ENCODE measurements at places on chromosomes 5 and 9.
A peak's percentile ranks its signal among the peaks of the same experiment; 100 is the strongest.

DNA sequence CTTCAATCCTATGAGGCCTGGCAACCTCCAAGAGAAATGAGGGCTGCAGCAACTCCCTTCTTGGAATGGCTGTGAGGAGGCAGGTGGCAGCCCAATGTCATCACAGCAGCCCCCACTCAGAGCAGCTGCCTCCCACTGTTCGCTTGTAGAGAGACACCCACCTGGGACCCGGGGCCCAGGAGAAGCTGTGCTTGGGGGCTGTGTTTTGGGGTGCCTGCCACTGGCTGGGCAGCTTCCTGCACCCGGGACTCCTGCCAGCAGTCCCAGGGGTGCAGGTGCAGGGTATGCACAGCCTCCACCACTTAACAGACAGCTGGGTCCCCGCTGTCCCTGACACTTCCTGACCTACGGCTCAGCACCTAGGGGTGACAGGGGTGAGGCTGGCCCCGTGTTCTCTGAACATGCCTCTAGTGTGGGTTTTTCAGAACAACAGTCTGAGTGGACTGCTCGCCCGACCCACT, 26.2 kb downstream of the NIPAL4 start:
- no peak for DNase-seq

- peak; percentile 44 for DNase-seq
Measured at GRCh38 chr9:111016426-111017045, 21.7 kb downstream of the LPAR1 start.

DNA sequence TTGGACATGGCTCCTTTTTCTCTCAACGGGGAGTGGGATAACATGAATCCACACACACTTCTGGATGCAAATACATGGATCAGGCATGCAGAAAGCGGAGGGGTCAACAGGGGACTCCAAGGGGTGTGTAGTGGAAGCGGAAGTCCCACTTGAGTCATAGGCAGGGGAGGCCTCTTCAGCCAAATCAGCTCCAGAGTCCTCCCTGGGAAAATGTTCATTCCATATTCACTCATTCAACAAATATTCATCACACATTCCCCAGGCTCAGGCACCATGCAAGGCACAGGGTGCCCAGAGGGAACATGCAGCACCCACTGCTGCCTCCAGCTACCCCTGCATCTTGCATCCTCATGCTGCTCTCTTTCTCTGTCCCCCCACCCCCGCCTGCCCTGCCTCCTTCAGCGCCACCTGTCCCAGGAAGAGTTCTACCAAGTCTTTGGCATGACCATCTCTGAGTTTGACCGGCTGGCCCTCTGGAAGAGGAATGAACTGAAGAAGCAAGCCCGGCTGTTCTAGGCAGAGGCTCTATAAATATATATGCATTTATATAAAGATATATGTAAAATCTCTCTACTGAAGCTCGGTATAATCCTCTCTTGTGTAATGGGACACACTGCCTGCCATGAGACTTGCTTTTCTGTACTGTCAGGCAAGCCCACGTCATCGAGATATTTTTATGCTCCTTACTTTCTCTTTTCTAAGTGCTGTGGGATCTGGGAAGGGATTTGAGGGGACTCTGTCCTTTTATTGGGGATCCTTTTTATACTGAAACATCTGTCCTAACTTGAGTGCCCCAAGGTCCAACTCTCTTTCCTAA, 13.6 kb upstream of the AFAP1L1 start:
- DNase-seq: no peak

DNA sequence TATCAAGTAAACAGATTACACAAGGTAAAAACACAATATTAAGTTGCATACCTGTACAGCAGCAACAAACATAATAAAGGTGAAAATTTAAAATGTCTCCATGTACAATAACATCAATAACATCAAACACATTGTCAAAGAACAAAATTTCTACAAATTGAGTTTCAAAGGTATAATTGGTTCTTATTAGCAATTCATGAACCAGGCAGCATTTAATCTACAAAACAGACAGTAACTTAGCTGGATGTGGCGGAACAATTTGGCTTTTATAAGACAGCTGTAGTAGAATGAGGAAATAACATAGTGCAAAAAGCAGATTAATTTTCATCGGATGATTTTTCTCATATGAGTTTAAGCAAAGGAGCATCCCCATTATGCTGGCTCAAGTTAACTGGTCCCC, 1176.8 kb downstream of the EFNA5 start:
- no peak for DNase-seq

DNA sequence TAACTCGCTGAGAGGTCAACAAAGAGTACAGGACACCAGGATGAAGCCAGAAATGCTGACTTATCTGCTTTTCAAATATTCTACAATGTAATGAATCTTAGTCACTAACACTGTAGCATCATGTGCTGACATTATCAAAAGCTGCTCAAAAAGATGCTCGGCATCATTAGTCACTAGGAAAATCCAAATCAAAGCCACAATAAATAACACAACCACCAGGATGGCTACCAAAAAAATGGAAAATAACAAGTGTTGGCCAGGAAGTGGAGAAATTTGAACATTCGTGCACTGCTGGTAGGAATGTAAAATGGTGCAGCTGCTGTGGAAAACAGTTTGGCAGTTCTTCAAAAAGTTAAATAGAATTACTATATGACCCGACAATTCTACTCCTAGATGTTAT, 269.1 kb downstream of the GLIS3 start:
- no peak for DNase-seq

- DNase-seq: no peak
Measured at GRCh38 chr5:138065102-138065501, 18.7 kb upstream of the WNT8A start.

GRCh38 chr9:73073337-73074175, 78.1 kb upstream of the ANXA1 start:
- no peak for DNase-seq

- DNase-seq: no peak
Measured at GRCh38 chr5:10162468-10162867, 87.2 kb downstream of the ATPSCKMT start.

DNA sequence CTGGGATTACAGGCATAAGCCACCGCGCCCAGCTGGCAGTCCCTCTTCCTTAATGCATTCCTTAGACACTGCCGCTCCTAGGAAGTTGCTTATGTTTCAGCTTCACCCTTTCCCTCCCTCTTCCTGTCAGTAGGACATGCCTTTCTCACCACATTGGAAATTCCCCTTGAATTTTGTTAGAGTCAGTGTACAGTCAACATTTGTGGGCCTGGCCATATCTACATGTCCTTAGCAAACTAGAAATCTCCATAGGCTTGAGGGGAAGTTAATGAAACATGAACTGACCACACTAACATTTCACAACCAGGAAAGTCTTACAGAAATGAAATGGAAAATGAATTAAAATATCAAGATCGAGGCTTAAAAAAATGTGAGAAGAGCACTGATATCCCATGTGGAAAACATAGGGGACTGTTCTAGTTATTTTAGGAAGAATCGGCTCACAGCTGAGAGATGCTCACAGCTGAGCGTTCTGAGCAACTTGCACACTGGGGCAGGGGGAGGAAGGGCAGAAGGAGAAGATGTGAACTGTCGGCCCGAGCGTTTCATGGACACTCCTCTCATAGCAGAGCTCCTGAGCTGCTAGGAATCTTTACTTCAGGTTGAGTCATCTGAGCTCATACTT, 21.1 kb upstream of the LVRN start:
- DNase-seq: peak; percentile 84

- no peak for DNase-seq
Measured at GRCh38 chr9:20996809-20997208, 34.6 kb downstream of the HACD4 start.

- no peak for DNase-seq
Measured at GRCh38 chr5:57976506-57976905, 483.4 kb downstream of the PLK2 start.

GRCh38 chr5:56480705-56481427, 247.7 kb upstream of the ANKRD55 start:
- peak; percentile 83 for DNase-seq

GRCh38 chr9:129889122-129889940, 54.1 kb downstream of the USP20 start:
- DNase-seq: peak; percentile 35

DNA sequence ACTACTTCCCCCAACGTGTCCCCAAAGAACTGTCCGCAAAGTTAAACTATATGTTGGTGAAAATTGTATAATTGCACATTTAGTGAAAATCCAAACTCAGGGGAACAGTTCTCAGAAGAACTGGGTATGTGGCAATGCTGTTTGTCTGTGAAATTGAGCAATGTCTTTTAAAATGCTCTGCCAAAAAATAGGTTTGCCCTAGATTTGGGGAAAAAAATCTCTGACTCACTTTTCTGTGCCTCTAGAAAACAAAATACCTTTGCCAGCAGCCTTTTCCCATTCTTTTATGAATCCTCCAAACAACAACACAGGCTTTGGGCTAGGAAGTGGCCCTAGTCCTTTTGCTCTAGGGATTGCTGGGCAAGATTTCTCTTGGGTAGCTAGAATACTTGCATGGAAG, 37.4 kb upstream of the ZNF608 start:
- no peak for DNase-seq

DNA sequence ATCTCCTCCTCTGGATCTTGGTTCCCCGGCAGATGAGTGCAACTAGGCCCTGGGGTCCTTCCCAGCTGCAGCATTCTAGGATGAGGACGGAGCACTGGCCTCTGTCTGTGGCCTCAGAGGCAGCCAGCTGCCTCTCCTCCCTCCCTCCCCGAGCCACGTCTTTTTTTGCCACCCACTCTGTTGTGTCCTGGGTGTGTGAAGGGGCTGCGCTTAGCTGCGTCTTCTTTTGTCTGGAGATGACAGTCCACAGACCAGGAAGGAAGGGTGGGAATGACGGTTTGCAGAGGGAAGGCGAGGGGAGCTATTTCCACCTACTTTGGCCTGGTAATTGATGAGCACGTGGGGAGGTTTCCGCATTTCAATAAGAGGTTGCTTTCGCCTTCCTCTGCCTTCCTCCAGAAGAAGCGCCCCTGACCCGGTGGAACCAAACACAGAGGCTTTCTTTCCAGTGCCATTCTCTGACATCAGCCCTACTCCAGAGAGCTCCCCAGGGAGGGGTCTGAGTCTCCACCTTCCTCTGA, 34.5 kb upstream of the GABRP start:
- no peak for DNase-seq

GRCh38 chr5:41985945-41986695, 61.0 kb downstream of the FBXO4 start:
- DNase-seq: no peak

GRCh38 chr5:135569755-135570452, 8.9 kb downstream of the CXCL14 start:
- peak; percentile 63 for DNase-seq

DNA sequence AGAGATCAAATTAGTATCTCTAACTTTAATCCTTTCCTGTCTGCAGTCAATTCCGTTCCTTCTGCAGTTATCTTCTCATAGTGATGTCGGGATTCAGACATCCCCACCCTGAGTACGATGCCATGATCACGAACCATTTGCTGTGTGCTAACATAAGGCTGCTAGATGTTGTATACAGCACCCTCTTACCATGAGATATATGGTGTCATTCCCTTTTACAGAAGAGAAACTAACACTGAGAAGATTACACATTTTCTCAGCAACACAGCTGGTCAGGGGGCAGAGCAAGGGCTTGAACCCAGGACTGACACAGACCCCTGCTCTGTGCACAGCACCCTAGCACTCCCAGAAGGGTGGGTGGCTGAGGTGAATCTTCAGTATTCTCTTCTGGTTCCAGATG, 46.9 kb upstream of the HSD17B4 start:
- peak; percentile 36 for DNase-seq

- DNase-seq: no peak
Measured at GRCh38 chr5:88743231-88743834, 139.7 kb downstream of the MEF2C start.

DNA sequence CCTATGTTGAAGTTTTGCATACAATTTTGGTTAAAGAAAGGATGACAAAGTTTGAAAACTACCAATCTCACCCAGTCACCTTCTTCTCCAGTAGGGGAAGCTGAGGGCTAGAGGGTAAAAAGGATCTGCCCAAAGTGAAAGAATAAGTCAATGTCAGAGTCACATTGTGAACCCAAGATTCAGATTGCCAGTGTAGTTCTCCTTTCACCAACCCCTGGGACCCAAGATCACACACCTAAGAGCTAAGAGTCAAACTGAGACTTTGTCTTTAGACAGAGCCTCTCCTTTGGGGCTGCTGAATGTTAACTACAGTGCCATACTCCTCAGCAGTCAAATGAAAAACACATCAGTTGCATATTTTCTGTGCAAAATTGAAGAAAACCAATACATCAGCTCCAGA, 210.6 kb downstream of the ATP10B start:
- DNase-seq: no peak

- no peak for DNase-seq
Measured at GRCh38 chr9:13569602-13570067, 290.1 kb upstream of the MPDZ start.

GRCh38 chr9:134678206-134678605, 36.6 kb downstream of the COL5A1 start:
- DNase-seq: no peak

- DNase-seq: no peak
Measured at GRCh38 chr5:94250985-94251384, 367.4 kb downstream of the KIAA0825 start.

DNA sequence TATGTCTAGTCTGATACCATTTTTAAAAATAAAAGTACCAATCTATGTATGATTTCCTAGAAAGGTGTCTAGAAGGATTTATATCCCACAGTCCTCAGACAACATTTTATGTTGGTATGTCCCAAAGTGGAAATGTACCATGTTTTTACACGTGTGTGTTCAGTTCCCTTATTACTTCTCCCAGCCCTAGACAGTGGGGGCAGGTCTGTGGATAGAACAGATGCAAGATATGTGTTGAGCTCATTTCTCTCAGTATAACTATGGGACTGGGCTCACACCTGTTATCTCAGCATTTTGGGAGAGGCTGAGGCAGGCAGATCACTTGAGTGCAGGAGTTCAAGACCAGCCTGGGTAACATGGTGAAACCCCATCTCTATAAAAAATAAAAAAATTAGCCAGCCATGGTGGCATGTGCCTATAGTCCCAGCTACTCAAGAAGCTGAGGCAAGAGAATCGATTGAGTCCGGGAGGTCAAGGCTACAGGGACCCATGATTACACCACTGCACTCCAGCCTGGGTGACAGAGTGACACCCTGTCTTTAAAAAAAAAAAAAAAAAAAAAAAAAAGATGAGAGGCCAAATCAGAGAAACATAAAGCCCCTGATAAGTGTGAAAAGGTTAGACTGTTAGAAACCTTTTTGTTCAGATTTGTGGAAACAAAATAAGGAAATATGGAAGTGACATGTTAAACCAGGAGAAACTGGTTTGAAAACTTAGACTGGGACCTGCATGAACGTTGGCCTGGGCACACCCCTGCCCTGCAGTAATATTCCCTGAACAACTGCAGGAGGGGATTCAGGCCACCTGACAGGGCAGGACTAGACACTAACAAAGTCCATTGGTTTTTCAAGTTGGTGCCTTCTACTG, 7.4 kb upstream of the SLC2A8 start:
- no peak for DNase-seq

DNA sequence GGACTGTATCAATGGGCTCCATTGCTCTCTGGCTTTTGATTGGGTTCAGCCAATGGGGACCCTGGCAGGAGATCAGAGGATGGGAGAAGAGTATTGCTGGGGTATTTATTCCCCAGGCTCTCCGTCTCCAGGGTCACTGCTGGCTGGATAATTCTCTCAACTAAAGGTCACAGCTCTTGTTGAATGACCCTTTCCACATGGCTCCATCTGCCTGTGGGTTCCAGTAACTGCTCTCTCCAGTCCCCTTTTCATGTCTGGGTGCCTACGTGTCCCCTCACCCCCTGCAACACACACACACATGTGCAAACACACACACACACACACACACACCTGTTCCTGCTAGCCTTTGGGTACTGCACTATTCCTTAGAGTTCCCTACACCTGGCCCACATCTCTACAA, 53.9 kb upstream of the RIC1 start:
- peak; percentile 40 for DNase-seq

- DNase-seq: no peak
Measured at GRCh38 chr9:112886351-112886750, 4.3 kb downstream of the SLC46A2 start.

- no peak for DNase-seq
Measured at GRCh38 chr5:178421699-178422399, 168.3 kb downstream of the COL23A1 start.

All from suppressor macrophage treated with lipopolysaccharide for 1 hour (primary cell).